Daoy (cell line): ENCODE measurements at places on chromosomes 4 and X. TPM values are rescaled to one million over a fixed set of nuclear protein-coding genes. Genes with fewer than 3 reads are reported as not detected.
A peak's percentile ranks its signal among the peaks of the same experiment; 100 is the strongest.

Gene HUWE1
- 48.0 and 54.1 TPM in 2 replicates for total RNA-seq

Gene STK32B
- 14.7 and 17.4 TPM in 2 replicates for total RNA-seq

DNA sequence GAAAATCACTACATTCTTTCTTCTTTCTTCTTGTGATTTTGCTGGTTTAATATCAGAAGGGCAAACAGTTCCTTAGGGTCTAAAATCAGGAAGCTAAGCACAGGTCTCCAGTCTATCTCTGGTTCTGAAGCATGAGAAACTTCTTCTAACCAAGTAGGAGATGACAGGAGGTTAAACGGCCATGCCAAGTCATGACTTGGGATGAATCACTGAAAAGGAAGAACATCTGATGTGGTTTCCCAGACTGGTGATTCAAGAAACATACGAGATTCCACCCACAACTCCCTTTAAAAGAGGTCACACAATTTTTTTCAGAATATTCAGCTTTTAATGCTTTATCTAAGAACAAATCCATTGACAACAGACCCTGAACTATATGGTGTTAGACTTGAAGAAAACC, 684.0 kb upstream of the PRKX start:
- DNase-seq: no peak

Gene USP26
- total RNA-seq: not detected in 2 replicates

GRCh38 chrX:153473126-153473525, 2.8 kb upstream of the HAUS7 start:
- no peak for DNase-seq

DNA sequence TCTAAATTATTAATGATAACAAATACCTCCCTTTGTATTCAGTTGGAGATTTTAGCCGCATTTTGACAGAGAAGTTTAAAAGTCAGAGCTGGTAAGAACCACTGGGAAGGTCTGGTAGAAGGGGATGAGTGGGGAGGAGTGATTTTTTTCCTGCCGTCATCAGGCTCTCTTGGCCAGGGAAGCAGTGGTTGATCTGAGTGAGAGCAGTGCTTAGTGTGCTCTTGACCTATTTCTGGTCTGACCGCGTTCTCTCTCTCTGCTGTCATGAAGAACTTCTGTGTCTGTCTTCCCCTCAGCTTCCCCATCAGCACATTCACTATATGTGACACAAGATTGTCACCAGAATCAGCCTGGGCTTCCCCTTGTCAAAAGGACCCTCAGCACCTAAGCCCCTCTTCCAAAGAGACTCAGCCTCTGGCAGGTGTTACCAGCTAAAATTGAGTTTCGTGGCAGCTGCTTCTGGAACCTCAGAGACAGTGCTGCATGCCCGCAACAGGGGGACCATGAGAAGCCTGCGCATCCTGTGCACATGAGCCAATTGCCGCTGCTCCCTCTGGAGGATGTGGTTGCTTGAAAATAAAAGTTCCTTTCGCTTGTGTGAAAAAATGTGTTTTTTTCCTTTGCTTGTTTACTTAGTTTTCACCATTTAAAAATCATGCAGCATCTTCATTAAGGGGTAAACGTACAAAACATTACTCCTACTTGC, 268.9 kb downstream of the C4orf33 start:
- DNase-seq: no peak

DNA sequence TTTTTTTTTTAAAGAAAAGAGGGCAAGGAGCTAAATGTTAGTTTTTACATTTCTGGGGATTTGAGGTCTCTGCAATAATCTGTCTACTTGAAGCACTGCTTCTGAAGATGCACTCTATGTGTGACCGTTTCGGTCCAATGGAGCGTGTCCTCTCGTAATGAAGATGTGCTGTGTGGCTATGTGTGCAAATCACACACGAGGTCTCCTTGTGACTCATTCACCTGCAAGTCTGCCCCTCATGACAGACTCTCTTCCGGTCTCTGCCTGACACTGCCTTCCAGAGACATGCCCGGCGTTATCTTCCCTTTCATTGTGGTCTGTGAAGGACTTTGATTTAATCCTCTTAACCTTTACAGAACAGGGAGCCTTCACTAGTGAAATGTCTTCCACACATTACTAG, 84.3 kb downstream of the TRAM1L1 start:
- DNase-seq: peak; percentile 4

DNA sequence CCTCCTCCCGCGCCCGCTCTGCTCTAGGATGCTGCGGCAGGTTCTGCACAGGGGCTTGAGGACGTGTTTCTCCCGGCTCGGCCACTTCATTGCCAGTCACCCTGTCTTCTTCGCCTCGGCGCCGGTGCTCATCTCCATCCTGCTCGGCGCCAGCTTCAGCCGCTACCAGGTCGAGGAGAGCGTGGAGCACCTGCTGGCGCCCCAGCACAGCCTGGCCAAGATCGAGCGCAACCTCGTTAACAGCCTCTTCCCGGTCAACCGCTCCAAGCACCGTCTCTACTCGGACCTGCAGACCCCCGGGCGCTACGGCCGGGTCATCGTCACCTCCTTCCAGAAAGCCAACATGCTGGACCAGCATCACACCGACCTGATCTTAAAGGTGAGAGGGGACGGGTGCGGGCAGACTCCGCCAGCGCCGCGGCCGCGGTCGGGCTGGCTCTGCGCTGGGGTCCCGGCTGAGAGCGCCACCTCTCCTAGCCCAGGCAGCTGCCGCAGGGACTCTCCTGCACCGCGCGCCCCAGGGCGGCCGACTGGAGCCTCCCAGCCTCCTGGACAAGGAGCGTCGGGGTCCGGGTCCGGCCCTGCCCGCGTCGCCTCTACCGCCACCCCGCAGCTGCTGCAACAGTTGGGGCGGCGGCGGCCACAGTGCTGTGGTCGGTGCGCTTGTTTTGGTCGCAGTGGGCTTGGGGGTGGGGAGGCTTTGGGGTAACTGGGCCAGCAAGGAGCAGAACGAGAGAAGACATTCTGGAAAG, at the start of gene PTCHD1:
Gene PTCHD1 (plus strand): TSS at position 2 of the 752 bp plus-strand sequence. CDS start 27 bp downstream, at position 29.
- peak; percentile 5 for DNase-seq

DNA sequence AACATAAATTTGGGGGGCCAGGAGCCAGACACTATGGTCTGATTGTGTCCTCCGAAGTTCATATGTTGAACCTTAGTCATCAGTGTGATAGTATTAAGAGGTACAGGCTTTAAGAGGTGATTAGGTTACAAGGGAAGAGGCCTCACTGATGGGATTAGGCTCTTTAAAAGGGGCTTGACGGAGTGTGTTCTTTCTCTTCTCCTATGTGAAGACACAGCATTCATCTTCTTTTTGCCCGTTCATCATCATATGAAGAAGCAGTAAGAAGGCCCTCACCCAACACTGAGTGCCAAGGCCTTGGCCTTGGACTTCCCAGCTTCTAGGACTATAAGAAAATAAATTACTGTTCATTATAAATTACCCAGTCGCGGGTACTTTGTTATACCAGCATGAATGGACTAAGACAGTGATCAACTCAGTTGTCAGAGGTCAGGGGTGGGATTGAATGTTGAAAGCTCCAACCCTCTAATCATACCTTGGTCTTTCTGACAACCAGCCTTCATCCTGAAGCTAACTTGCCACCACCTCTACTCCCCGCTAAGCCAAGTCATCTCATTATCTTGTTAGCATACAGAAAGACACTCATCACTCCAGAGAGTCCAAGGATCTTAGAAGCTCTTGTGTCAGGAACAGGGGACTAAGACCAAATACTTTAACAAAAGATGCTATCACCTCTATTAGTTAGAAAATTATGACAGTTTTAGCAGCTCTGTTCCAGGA, 543.4 kb upstream of the DIPK2B start:
- DNase-seq: no peak

- no peak for DNase-seq
Observed at GRCh38 chr4:52979020-52979419, 116.9 kb downstream of the RASL11B start.

Gene TEX11
- not detected in 2 replicates for total RNA-seq

DNA sequence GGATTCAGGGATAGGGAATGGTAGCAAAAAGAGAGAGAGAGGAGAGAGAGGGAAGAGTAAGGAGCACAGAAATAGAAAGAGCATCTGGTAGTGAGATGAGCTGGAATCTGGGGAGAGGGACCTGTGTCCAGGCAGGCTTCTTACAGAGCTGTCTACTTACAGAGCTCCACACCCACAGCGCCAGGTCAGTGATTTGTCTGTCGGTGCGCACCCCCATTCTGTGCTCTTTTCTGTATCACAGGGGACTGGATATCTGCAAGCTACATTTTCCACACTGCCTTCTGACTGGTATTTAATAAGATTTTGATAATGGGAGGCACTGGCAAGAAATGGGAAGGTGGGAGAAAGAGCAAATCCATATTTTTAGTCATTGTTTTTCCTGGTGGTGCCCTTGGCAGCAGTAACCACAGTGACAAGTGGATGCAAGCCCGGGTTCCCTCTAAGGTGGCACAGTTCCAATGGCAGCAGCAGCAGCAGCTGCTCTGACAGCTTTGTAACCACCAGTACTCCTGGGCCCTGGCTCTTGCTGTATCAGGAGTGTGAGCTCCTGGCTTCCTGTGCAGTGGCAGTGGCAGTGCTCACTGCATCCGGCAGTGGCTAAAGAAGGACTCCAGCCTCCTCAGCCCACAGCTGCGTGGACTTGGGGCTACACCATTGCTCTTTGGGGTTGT, 300.5 kb downstream of the TRIML1 start:
- peak; percentile 20 for DNase-seq

- no peak for DNase-seq
Observed at GRCh38 chr4:11537846-11538245, 109.2 kb upstream of the HS3ST1 start.

Gene ITIH6
- not detected in 2 replicates for total RNA-seq

DNA sequence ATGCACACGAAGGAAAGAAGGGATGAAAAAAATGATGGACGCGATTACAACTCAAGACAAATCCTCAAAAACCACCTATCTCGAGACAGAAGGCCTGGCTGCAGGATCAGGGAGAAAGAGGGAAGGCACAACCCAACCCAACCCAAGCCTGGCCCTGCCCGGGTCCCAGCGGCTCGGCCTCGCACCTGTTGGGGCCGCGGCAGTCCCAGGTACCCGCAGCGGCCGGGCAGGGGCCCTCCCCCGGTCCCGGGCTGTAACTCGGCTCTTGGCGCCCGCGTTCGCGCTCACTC, 464 bp downstream of the RASGEF1B start:
- no peak for DNase-seq

Gene ANKRD17
- total RNA-seq: 19.0 and 22.0 TPM in 2 replicates

GRCh38 chr4:184136525-184136924, 81.1 kb downstream of the ENPP6 start:
- no peak for DNase-seq

Gene RBBP7
- 100 and 103 TPM in 2 replicates for total RNA-seq

GRCh38 chr4:108941904-108942430, 179.1 kb upstream of the ETNPPL start:
- DNase-seq: peak; percentile 15

Gene TCP11X2
- not detected in 2 replicates for total RNA-seq

DNA sequence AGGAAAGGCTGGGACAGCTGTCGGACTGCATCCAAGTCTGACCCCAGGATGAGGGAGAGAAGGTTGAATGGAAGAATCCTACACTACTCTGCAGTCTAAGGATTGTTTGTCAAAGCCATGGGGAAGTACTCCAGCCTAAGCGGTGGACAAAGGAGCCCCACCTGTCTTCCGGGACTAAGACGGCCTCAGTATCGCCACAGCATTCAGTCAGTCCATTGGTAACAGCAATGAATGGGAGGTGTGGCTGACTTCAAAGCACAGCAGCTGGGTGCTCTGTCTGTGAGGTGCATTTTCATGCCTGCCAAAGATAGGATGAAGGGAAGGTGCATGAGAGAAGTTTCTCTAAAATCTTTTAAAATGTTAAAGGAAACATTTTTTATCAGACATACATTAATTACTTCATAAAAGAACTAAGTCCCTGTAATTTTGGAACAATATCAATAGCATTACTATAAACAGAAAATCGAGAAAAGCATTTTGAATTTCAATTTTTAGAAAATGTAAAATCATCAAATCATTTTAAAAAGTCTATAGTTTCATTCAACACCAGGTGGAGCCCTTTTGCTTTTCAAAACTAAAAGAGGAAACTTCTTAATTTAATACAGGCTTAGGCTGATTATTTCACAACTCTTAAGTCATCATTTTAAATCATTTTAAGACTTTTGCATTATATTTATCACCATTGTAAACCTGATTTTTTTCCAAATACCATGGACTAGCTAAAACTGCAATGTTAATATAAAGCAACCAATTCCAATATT, 27.6 kb upstream of the INTU start:
- DNase-seq: no peak

DNA sequence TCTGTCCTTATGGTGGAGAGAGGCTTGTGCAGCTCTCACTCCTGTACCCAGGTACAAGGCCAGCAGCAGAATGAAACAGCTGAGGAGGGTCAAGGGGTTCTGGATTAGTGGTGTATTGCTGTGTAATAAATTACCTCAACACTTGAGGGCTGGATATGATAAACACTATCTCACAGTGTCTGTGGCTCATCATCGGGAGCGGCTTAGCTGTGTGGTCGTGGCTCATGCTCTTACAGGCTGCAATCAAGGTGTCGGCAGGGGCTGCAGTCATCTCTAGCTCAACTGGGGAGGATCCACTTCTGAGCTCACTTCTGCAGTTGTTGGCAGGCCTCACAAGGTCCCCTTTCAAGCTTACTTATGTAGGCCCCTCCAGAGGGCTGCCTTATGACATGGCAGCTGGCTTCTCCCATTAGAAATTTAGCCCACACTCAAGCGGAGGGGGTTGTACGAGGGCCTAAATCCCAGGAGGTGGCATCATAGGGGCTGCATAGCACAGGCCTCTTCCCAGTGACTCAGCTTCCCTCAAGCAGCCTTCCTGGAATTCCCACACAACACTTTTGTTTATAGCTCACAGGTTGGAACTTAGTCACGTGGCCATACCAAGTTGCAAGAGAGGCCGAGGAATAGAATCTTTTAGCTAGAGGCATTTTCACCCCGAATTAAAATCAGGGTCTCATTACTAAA, 148.2 kb upstream of the RPS6KA3 start:
- DNase-seq: peak; percentile 27

DNA sequence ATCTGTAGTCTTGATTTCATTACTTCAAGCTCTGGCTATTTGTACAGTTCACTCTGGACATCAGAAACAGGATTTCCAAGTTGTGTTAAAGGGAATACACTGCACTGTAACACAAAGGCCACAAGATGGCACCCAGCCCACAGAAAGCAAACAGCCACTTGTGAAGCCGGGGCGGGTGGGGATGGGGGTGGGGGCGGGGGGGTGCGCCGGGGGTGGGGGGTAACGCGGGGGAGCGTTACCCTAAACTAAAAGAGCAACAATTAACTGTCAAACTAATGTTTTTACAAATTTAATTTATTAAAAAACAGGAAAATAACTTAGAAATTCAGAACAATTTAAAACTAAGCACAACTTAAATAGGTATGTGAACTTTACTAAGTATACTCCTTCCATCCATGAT, 27.3 kb downstream of the PRDX4 start:
- DNase-seq: peak; percentile 45

GRCh38 chr4:21885770-21886169, 62.8 kb downstream of the KCNIP4 start:
- no peak for DNase-seq

DNA sequence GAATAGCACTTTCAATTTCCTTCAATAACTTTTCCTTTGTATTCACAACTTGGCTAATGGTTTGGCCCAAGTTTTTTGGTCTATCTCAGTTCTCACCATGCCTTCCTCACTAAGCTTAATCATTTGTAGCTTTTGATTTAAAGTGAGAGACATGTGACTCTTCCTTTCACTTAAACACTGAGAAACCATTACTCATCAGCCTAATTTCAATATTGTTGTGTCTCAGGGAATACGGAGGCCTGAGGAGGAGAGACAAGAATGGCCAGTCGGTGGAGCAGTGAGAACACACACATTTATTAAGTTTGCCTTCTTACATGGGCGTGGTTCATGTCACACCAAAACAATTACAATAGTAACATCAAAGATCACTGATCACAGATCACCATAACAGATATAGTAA, 56.7 kb downstream of the TSPAN5 start:
- peak; percentile 16 for DNase-seq

Gene DDX53
- 1.3 and 1.7 TPM in 2 replicates for total RNA-seq
